ENCODE measurements at places on chromosomes 7 and 10. TPM values are rescaled to one million over a fixed set of nuclear protein-coding genes. Genes with fewer than 3 reads are reported as not detected.

EEPD1 gene
- 3.7 TPM for total RNA-seq

MSANTD7 gene
- total RNA-seq: 17.2 TPM

CALHM1 gene
- not detected for total RNA-seq

SYNPO2L gene
- 0.12 TPM for total RNA-seq

SHH gene
- total RNA-seq: not detected

DNA sequence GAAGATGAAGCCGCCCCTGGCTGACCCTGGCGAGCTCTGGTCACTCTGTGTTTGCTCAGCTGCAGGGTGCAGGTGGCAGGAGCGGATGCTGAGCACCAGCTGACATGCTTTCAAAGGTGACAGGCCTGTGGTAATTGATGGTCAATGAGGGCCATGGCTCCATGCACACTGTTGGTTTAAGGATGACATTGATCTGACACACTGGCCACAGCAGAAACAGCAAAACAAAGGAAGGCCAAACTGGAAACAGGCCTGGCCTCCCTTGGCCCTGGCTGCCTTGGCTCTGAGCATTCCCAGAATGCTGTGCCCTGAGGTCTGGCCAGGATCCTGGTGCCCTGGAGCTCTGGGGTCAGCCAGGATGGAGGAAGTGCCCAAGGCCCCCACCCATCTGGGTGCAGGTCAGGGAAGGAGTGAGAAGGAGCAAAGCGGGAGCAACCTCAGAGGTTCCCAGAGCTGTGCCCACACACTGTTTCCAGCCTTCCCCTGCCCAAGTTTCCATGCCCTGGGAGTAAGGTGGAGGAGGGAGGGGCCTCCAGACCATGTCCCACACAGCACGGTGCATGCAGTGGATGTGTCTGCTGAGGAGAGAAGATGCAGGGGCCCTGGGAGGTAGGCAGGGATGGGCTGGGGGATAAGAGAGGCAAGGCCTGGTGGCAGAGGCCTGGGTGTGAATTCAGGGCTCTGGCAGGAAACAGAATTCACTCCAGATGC lies 302.2 kb downstream of the RPS24 start:
- no peaks in the 10 kb centered on the region for H3K36me3 ChIP-seq
- no peak for DNase-seq
- H3K4me3 ChIP-seq: no peak overlapping the region
- no peak overlapping the region for H3K27ac ChIP-seq
- no peaks in the 10 kb centered on the region for H3K27me3 ChIP-seq

- H3K27ac ChIP-seq: no peak overlapping the region
- DNase-seq: no peak
- no peaks in the 10 kb centered on the region for H3K36me3 ChIP-seq
- no peaks in the 10 kb centered on the region for H3K4me1 ChIP-seq
- no peak overlapping the region for H3K4me3 ChIP-seq
These were observed 58.0 kb upstream of the STARD3NL start for GRCh38 chr7:38120076-38120475.

DNA sequence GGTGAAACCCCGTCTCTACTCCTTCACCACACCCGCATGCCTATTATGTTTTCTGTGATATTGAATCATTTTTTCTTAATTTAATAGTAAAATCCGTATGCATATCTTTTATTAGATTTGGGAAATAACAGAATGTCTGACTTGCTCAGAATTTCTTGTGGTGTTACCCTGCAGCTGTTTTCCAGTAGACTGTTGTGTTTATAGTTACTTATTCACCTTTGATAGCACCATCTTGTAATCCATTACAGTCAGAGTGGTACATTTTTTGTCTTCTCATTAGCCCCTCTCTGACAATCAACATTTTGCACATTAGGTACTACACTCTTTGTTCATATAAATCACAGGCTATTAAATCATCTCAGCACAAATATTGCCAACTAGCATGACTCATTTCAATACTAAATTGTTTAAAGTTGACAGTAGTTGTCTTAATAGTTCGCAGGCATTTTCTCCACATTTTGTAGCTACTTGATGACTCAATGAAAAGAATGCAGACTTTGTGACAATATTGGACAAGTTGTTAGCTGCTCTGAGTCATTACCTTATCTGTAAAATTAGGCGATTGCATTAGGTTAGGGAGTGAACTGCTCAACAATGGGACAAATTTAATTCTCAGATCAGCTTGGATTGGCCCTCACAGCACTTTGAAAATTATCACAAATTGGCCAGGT lies 17.8 kb upstream of the SLC16A12 start:
- H3K4me3 ChIP-seq: no peak overlapping the region
- no peaks in the 10 kb centered on the region for H3K36me3 ChIP-seq
- no peak for DNase-seq
- no peak overlapping the region for H3K27ac ChIP-seq

DNA sequence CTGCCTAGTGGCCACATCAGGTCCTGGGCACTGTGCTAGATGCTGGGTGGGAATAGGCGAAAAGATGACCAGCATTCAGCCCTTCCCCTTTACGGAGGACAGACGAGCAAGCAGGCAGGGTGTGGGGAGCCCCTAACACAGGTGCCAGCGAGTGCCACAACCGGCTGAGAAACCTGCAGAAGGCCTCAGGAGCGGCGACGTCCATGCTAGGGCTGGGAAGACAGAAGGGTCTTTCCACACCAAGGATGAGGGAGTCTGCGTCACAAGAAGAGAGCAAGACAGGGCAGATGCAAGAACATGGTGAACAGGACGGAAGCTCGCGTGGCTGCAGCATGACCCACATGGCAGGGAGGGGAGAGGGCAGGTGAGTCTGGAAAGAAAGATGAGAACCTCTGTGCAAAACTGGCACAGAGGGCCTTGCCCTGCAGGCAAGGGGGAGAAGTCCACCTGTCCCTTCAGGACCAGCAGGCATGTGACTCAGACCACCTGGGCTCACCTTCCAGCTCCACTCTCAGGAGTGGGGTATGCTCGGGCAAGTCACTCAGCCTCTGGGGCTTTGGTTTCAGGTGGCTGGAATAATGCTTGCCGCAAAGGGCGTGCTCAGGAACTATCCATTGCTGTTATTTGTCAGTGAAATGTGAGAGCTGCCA lies 36.6 kb downstream of the KCNH2 start:
- no peaks in the 10 kb centered on the region for H3K27me3 ChIP-seq
- peaks cover 36% of the 10 kb centered on the region for H3K4me1 ChIP-seq
- H3K36me3 ChIP-seq: no peaks in the 10 kb centered on the region
- no peak overlapping the region for H3K4me3 ChIP-seq

Measured in naive thymus-derived CD4-positive, alpha-beta T cell (primary cell).